EL (cell line): ENCODE measurements at places on chromosomes 12 and 14.

DNA sequence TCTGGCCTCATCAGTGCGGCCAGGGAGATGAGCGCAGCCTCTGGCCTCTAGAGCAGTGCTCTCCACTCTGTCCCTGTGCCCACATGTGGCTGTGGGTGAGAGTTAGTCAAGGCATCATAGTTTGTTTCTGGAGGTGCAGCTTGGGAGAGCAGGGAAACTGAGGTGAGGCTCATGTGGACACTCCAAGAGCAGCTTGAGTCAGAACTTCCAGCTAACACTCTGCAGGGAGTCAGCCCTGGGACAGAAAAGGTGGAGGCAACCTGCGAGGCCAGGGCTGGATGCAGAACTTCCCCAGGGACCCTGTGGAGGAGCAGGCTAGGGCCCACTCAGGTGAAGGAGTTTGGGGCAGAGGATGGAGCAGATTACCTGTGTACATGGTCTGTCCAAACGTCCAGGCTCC, 10.8 kb downstream of the ISCA2 start:
- no peak for DNase-seq

- DNase-seq: no peak
Measured at GRCh38 chr14:77926942-77927341, 127.0 kb downstream of the ADCK1 start.

DNA sequence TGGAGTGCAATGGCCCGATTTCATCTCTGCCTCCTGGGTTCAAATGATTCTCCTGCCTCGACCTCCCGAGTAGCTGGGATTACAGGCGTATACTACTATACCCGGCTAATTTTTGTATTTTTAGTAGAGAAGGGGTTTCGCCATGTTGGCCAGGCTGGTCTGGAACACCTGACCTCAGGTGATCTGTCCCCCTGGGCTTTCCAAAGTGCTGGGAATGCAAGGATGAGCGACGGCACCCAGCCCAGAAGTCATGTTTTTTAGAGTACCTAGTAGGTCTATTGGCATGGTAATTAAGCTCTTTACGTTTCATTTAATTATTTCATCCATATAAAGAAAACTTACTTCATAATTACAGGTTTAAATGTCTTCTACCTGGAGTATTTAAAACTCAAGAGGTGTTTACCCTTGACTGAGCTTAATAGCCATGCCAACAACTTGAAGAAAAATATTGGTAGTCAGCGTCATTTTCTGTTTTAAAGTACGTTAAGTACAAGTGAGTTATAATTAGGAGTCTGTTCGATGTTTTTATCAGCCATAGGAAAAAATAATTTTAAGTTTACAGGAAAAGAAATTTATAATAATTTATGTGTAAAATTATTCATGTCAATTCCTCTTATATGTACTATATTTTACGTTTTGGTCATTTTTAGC, 4.0 kb downstream of the TMPO start:
- DNase-seq: no peak

DNA sequence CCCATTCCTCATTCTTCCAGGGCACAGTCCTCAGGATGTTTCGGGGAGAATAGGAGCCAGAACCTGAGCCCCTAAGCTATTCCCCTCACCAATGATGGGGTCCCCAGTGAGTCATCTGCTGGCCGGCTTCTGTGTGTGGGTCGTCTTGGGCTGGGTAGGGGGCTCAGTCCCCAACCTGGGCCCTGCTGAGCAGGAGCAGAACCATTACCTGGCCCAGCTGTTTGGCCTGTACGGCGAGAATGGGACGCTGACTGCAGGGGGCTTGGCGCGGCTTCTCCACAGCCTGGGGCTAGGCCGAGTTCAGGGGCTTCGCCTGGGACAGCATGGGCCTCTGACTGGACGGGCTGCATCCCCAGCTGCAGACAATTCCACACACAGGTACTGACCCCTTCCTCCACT, 1.3 kb downstream of the SLC39A5 start:
- no peak for DNase-seq

- no peak for DNase-seq
Measured at GRCh38 chr12:25730489-25731349, 177.6 kb upstream of the LMNTD1 start.

DNA sequence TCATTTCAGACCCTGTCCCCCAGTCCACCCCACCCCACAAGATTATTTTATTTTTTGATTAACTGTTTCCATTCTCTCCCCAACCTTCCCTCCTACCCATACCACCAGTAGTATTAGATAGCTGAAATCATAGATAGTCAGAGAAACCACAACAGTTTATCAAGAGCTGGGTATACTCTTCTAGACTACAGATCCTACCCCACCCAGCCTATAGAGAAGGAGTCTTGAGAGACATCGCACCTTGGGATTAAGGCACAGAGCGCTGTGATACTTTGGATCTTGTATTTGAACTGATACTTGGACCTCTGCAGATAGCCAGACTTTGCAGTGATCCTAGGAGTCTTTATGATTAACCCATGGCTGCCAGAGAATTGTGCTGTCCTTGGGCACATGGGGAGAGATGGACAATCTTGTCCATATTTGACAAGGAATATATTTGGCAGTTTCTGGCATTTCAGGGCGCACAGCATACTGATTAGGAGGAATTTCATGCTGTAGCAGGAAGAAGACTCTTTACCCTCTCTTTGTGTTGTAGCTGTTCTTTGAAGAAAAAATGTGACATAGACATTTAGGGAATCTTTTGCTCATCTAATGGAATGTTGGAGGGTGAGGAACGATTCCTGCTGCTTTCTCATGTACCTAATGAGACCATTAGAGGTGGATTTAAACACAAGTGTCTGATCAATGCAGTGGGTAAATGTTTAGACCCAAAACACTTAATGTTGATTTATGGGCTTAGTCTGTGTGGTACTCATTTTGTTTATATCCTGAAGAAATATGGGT, 982 bp downstream of the RBMS2 start:
- peak; percentile 47 for DNase-seq

DNA sequence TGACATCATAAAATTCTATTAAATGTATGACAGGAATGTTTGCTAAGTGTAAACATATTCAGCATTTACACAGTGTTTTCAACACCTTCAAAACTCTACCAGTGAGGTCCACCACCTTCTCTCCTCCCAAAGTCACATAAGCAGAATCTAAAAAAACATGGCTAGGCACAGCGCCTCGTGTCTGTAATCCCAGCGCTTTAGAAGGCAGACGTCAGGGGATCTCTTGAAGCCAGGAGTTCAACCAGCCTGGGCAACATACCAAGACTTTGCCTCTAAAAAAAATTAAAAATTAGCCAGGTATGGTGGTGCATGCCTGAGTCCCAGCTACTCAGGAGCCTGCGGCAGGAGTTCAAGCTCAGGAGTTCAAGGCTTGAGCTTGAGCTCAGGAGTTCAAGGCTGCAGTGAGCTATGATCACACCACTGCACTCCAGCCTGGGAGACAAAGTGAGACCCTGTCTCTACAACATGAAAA, 30.0 kb downstream of the NUMB start:
- DNase-seq: no peak

GRCh38 chr14:86672080-86672479, 1142.1 kb downstream of the FLRT2 start:
- no peak for DNase-seq

DNA sequence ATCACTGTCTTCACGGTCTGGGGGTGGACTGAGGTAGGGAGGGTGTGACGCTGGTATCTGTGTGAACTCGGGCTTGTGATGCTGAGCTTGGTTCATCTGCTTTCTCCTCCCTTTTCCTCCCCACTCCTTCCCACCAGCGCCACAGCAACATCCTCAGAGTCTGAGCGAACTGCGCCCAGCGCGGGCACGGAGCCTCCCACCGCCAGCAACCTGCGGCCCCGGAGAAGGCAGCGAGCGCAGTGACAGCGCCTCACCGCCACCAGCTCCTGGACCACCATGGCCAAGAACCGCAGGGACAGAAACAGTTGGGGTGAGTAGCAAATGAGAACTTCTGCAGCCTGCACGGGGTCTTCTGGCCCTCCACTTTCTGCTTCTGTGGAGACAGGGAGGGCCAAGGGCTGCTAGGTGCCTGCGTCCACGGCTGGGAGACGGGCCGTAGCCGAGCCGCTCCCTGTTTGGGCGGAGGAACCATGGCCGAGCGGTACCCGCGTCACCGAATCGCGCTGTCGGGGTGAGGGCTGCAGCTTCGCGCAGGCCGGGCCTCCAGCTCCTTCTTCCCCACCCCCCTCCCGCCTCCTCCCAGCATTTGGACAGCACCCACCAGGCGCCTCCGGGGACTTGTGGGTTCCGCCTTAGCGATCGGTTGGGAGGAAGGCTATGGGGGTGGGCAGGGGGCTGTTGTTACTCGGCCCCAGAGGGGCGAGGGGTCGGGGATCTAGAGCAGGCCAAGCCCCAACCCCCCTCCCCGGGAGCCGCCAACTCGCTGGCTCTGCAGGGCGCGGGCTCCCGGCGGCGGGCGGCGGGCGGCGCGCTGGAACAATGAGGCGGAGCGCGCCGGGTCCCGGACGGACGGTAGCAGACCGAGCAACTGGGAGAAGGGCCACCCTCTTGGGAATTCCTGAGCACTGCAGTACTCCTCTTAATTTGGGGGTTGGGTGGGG, at the start of gene ATL1:
Gene ATL1, plus strand, starts transcription at position 156 of the 941 bp plus-strand sequence. Its CDS starts 121 bp downstream, at position 277.
- DNase-seq: peak; percentile 78

DNA sequence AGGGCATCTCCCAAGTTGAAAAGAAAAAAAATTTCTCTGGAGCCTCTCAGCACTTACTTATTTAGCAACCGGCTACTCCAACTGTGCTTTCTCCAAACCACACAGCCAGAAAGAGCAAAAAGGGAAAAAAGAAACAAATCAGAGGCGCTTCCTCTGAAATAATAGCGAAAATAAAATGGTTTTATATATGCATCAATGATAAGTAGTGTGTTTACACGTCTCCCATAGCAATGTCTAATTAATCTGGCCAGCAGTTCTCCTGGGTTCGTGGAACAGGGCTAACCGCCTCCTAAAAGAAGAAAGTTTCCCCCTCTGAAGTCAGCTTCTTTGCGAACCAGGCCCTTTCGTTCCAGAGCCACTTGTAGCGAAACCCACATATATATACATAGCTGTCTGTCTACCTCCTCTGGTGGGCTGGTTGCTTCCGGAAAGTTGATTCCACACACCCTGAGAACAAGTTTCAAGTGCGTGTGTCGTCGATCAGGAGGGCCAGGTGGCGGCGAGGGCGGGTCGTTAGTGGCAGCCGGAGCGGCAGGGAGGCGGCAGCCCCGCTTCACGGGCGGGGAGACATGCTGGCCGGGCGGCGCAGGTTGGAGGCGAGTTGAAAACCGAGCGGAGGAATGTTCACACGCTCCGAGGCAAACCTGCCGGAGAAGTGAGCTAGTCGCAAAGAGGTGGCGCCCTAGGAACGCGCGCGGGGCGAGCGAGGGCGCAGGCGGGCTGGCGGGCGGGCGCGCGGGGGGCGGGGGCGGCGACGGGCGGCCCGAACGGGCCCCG, 2.7 kb downstream of the PTHLH start:
- DNase-seq: peak; percentile 69

DNA sequence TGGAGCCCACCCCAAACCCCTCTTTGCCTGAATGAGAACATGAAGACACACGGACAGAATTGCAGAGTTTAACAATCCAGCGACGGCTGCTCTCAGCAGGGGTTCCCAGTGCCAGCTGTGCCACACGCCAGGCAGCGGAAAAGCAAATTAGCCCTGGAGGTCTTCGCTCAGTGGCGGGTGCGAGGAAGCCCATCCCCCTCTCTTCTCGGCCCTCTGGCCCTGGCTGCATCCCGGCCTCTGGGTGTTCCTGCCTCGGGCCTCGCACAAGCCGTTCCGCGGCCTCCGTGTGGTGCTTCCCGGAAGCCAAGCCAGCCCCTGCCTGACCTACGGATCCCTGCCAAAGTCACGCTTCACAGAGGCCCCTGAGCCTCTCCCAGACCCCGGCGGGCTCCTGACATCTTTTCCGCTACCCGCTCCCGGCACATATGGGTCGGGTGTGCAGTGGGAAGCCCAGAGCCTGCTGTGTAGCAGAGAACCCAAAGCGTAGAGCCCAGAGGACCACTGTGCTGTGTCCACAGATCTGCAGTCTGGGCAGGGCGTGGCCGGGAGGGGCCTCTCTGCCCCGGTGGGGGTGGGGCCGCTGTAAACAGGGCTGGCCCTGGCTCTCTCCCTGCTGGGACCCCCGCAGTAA, 70.7 kb upstream of the GALNT9 start:
- no peak for DNase-seq

- DNase-seq: no peak
Measured at GRCh38 chr12:24848941-24849477, 99.9 kb downstream of the BCAT1 start.

DNA sequence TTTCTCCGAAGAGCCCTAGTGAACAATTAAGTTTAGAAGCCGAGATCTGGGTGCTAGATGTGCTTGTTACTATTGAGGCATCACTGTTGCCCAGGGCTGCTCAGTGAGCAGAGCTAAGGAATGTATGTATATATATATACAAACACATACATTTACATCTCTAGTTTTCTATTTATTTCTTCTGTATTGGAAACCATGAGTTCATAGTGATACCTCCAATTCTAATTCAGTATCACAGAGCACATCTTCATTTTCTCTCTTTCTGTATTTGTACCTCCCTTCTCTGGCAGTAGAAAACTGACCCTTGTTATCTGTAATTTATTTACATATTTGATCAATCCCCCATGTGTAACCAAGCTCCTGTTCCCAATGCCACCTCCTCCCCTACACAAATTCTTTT, 40.7 kb upstream of the FUT8 start:
- no peak for DNase-seq

DNA sequence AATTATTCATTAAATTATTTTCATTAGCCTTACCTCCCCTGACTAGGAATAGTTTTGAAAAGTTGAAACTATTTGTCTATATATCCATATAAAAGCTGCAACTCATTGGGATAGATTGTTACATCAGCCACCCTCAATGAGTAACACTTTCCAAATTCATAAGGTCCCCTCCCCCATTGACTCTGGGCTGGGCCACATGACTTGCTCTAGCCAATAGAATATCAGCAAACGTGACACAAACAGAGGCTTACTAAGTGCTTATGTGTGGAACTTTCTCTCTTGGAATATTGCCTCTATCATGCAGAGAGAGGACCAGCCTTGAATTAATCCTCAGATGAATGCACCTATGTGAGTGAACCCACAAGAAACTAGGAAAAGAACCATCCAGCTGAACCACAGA, 213.7 kb downstream of the CCDC59 start:
- no peak for DNase-seq

GRCh38 chr12:1939331-1939730, 20.9 kb upstream of the CACNA2D4 start:
- DNase-seq: no peak

- DNase-seq: no peak
Measured at GRCh38 chr14:56889705-56890104, 79.4 kb upstream of the OTX2 start.

DNA sequence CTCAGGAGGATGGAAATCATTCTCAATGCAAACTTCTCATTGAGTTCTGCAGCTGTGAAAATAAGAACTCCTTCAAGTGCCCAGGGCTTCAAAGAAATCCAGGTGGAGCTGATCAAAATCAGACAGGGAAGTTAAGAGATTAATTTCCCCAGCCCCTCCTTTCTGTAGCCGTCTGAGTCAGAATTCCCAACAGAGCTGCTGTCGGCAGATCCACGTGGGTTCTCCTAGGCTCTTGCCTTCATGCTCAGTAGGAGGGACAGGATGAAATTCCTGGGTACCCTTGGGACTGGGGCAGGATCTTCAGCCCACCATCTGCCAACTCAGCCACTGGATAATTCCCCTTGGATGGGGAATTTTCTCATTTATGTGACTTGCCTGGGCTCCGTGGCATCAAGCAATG, 13.3 kb downstream of the TGFB3 start:
- no peak for DNase-seq

- DNase-seq: no peak
Measured at GRCh38 chr12:119713551-119714031, 45.7 kb downstream of the PRKAB1 start.
